ENCODE measurements at places on chromosomes 3 and 15. TPM values are rescaled to one million over a fixed set of nuclear protein-coding genes. Genes with fewer than 3 reads are reported as not detected.

LPP gene
- total RNA-seq = 113 TPM

GPR149 gene
- not detected for total RNA-seq

GRCh38 chr3:4898454-4899313, 80.6 kb upstream of the BHLHE40 start:
- DNase-seq = peak; percentile 21

DNA sequence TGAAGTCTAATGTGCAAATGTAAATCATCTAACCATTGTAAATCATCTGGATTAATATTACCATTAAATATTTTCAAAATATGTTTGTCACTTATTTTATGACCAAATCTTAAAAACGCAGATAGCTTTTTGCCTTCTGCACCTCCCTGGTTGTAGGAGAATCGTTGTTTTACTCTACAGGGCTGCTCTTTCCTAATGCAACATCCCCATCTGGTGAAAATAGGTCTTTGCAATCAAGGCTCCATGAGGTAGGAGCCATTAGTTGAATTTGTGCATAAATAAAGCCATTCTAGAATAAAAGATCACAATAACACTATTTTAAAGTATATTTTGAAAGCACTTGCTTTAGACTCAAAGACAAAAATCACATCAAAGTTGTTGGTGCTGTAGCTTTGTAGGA, 535.6 kb upstream of the AGTR1 start:
- DNase-seq = no peak

DNA sequence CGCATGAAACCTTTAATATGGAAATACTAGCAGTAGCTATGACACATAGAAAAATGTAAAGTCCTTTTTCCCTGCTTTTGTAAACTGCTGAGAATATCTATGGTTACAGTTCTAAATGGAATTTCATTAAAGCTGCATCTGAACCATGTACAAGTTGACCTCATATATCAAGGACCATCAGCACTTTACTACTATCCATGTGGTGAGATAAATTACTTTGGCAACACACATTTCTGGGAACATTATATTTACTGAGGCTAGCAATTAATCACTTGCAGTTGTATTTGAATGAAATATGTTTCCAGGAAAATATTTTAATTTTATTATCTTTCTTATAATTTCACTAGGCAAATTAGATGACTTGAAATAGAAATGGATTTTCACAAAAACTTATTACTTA, 545.5 kb downstream of the NAALADL2 start:
- DNase-seq = no peak

Data from PC-9 (cell line).